CD4-positive, alpha-beta T cell treated with Interleukin-2 at 100 ng/mL for 4 hours (primary cell): ENCODE measurements at places on chromosomes 3 and 15.

DNA sequence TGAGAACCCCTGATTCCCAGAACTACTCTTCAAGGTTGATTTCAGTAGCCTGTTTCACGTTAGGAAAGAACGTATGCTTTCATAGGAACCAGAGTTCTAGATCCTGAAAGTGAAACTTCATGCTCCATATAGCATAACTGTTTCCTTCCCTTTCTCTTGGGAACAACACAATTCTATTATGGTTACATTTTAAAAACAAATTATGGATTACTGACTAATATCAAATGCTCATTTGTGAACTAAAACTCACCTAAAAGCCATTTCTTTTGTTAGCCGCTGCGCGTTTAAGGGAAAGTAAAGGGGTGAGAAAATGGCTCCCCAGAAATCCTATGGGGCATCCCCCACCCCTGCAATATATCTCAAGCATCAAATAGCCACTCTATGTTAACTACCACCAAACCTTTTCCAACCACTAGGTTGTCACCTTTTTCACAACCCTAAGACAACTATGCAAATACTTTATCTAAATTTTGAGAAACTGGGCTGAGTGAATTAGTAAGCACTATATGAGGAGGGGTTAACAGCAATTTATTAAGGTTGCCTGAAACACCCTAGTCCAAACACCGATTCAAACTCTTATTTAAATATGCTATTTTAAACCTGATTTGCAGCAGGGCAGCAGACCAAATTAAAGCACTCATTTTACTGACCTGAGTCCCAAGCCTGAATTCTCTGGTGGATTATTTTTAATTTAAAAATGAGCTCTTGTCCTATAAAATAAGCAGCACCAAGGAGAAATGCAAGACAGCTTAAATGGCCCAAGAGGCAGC, 2.4 kb downstream of the SIAH2 start:
- peak; percentile 48 for DNase-seq

- no peak for DNase-seq
Measured at GRCh38 chr3:34109021-34109420, 310.6 kb downstream of the PDCD6IP start.

GRCh38 chr3:47016934-47017435, 37.5 kb downstream of the NBEAL2 start:
- peak; percentile 59 for DNase-seq

GRCh38 chr3:168782193-168782592, 686.5 kb upstream of the GOLIM4 start:
- no peak for DNase-seq

GRCh38 chr3:72200332-72200731, 415.4 kb upstream of the PROK2 start:
- DNase-seq: no peak

GRCh38 chr15:27081676-27082418, 110.9 kb downstream of the GABRG3 start:
- no peak for DNase-seq

GRCh38 chr15:25866874-25867273, 3.7 kb upstream of the ATP10A start:
- DNase-seq: no peak

- no peak for DNase-seq
Measured at GRCh38 chr3:2976212-2976611, 134.0 kb downstream of the IL5RA start.

DNA sequence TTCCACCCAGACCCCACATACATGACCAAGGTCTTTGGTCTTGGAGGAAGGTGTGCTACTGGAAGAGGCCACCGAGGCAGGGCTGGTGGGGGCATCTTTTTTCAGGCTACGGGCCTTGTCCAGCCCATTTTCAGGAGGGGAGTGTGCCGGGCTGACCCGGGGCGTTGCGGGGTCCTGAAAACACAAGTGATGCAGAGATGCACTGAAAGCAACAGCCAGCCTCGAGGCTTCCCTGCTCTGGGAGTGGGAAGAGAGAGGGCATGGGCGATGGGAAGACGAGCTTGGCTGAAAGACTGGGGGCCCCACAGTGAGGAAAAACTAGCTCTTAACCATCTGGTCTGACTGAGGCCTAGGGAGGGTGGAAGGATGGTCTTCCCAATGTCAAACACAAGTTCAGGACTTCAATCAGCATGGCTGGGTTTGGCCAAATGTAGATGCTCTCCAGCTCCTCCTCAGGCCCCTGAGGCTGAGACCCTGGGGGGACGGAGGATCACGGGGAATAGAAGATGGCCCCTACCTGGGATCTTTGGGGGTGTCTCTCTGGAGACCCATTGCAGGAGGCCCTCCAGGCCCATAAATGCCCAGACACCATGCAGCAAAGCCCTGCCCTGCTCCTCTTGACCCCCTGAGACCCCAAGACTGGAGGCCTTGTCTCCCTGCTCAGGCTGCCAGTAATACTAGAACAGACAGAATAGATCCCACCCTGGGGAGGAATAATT, 38.9 kb downstream of the TLE3 start:
- DNase-seq: no peak

- DNase-seq: no peak
Measured at GRCh38 chr3:181330821-181331563, 341.5 kb upstream of the DNAJC19 start.

- DNase-seq: no peak
Measured at GRCh38 chr15:48466079-48466478, 134.8 kb downstream of the DUT start.

DNA sequence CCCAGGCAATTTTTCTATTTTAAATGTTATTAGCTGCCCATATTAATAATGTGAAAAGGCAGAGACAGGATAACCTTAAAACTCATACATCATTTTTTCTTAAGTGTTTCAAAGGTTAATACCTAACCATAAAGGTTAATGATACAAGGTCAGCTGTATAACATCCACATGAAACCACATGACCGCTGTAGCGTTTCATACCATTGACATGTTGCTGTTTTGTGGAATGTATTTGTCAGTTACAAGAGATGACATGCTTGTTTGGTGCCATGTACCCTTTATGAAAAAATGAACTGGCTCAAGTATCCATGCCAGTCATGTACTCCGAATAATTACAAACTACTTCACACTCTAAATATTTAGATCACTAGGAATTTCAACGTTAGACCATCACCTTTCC, 207.4 kb downstream of the FMN1 start:
- DNase-seq: no peak

- DNase-seq: no peak
Measured at GRCh38 chr3:148599481-148599880, 98.2 kb upstream of the AGTR1 start.

GRCh38 chr3:52372822-52373504, 56.8 kb downstream of the DNAH1 start:
- peak; percentile 3 for DNase-seq

GRCh38 chr3:54873059-54874010, 54.5 kb downstream of the LRTM1 start:
- no peak for DNase-seq

DNA sequence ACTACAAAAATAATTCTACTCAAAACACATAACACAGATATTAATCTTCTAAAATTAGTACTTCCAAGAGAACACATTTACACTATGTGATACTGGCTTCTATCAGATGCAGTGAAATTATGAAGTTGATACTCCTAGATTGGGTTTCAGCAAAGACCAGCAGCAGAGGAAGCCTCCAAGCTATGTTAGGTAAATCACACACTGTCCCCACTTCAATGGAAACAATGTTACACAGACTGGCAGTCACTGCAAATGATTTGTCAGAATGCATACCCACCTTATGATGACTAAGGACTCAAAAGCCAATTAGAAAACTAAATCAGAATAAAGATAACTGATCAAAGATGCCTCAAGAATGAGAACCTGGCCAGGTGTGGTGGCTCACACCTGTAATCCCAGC, 90.1 kb upstream of the MYO5C start:
- DNase-seq: no peak

GRCh38 chr15:33584797-33585196, 274.0 kb downstream of the RYR3 start:
- no peak for DNase-seq

DNA sequence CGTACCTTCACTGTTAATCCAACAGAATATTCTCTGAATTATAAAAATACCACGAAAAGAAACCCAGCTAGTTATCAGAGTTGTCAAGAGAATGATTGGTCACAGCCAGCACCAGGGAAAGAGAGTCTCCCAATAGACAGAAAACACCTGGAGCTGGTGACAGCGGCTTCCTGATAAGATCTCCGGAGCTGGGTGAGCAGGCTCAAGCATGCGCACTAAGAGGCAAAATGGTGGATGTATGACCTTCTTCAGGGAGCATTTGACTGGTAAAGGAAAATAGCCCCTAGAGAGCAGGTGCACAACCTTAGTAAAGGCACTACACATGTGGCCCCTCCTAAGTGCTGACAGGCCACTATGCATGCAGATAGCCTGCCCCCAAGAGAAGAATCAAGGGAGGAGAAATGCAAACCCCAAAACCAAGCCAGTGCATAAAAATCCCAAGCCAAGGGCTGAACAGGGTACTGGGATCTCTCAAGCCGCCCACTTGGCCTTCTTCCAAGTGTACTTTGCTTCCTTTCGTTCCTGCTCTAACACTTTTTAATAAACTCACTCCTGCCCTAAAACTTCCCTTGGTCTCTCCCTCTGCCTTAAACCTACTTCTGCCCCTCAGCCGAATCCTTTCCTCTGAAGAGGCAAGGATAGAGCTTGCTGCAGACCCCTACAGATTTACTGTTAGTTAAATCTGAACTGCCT, 93.2 kb downstream of the UACA start:
- no peak for DNase-seq

- no peak for DNase-seq
Measured at GRCh38 chr3:141015481-141015880, 35.7 kb upstream of the SPSB4 start.

- no peak for DNase-seq
Measured at GRCh38 chr15:76575274-76575673, 238.7 kb downstream of the ISL2 start.

- peak; percentile 31 for DNase-seq
Measured at GRCh38 chr3:192850451-192850981, 67.1 kb downstream of the MB21D2 start.

DNA sequence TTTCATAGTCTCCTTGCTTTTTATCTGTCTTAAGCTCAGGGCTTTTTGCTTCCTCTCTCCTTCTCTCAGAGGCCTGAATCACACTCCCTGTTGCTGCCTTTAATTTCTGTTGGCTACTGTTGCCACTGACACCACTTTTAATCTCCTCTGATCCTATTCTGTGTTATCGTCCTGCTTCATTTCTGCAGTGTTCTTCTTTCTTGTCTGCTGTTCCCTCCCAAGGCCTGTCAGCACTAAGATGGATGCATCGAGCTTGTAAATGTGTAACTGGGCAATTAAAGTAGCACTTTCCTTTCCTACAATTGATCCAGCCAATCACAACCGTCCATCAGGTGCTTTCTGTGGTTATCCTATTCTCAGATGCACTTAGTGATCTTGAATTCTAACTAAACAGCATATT, 71.3 kb upstream of the VEPH1 start:
- DNase-seq: no peak

DNA sequence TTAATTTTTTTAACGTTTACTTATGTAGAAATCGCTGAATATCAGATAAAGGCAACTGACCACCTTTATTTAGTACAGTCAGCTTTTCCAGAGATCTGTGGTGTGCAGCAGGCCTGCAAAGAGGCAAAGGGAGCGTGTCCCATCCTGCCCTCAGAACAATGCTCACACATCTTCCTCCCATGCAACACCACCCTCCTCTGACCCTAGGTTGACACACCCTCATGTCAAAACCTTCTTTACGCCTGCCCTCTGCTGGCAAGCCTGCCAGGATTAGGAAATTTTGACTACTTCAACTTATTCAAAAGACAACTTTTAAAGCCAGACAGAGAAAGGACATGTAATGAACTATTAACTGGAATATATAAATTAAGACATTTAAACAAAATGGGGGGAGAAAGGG, 513.7 kb downstream of the FOXP1 start:
- peak; percentile 79 for DNase-seq

- peak; percentile 41 for DNase-seq
Measured at GRCh38 chr15:65033659-65034269, 4.3 kb upstream of the MTFMT start.

DNA sequence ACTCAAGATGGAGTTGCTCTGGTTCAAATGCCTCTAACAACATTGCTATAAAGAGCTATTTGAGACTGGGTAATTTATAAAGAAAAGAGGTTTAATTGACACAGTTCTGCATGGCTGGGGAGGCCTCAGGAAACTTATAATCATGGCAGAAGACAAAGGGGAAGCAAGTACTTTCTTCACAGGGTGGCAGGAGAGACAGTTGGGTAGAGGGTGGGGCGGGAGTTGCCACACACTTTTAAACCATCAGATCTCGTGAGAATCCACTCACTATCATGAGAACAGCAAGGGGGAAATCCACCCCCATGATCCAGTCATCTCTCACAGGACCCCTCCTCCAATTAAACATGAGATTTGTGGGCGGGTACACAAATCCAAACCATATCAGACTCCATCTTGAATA, 30.7 kb downstream of the MAP2K5 start:
- no peak for DNase-seq

- DNase-seq: no peak
Measured at GRCh38 chr3:56054844-56055243, 413.4 kb downstream of the ERC2 start.

DNA sequence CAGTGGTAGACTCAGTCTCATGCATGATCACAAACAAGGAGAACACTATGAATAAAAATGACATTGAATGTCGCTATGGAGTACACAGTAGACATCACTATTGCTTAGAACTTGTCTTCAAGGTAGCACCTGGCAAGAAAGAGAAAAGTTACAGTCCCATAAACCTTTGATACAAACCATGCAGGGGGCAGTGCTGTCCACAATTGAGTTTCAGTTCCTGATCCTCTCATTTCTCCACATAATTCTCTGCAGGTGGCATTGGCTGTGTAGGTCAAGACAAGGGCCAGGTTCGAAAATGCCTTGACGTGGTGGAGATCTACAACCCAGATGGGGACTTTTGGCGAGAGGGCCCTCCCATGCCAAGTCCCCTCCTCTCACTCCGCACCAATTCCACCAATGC, 47.9 kb downstream of the KBTBD12 start:
- DNase-seq: no peak

DNA sequence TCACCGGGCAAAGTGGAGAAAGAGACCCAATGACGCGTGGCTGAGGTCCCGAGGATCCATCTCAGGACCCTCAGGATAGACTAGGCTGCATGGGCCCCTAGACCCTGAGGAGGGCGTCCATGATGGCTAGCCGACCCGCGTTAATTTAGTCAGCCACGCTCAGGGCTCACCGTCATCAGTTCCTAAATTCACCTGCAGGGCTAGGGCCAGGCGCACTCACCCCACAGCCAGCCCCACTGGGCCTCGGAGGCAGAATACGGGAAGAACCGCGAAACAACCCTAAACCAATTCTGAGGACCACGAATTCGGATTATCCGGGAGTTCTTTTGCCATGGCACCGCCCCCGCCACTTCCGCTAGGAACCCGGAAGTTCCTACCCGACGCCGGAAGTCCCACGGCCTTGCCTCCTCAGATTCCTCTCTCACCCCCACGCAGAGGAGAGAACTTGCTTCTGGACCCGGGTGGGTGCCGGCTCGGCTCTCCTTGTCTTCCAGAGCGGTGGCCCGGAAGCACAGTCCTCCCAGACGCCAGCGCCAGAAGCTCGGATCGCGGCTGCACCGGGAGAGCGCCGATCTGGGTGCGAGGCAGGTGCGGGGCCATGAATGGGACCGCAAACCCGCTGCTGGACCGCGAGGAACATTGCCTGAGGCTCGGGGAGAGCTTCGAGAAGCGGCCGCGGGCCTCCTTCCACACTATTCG, at the start of the genes EAF1 and METTL6:
TSS of gene EAF1 (plus strand) at position 417 of the 699 bp plus-strand sequence. CDS start at position 599, 182 bp downstream.
TSS of gene METTL6 (minus strand) at position 363 of the 699 bp plus-strand sequence. CDS start 1,033 bp downstream, outside the sequence.
- DNase-seq: peak; percentile 84

GRCh38 chr15:92336419-92336987, 57.2 kb upstream of the ST8SIA2 start:
- no peak for DNase-seq

- DNase-seq: no peak
Measured at GRCh38 chr3:39103791-39104552, 3.5 kb downstream of the GORASP1 start.
